Fibroblast of gingiva (primary cell): ENCODE measurements at places on chromosomes 6 and 20.

GRCh38 chr6:41637194-41638001, 870 bp upstream of the MDFI start:
- no peak for DNase-seq

GRCh38 chr6:84796343-84796742, 31.9 kb upstream of the TBX18 start:
- DNase-seq = no peak

- no peak for DNase-seq
These were observed 954.7 kb upstream of the ADGRB3 start for GRCh38 chr6:67680297-67680932.

- peak; percentile 82 for DNase-seq
These were observed at the start of gene KIF6 for GRCh38 chr6:39724787-39725631. KIF6 (minus strand) TSS chr6:39725408; CDS start chr6:39725310, 98 bp downstream.

DNA sequence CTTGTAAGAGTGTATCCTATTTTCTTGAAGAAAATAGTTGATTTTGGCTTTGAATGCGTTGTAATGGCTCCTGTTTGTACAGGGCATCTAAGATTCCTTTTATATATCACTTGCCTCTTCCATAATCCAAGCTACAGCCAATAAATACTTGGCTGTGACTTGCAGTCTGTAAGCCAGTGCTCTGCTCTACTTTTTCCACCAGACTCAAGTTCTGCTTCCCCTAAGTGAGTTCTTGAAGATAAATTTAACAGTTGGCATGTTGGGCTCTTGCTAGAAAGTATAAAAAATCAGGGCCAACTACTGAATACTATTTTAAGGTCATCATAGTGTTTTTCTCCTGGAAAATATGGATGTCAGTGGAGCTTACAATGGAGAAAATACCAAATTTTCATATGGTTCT, 36.5 kb upstream of the SCGN start:
- DNase-seq = no peak

DNA sequence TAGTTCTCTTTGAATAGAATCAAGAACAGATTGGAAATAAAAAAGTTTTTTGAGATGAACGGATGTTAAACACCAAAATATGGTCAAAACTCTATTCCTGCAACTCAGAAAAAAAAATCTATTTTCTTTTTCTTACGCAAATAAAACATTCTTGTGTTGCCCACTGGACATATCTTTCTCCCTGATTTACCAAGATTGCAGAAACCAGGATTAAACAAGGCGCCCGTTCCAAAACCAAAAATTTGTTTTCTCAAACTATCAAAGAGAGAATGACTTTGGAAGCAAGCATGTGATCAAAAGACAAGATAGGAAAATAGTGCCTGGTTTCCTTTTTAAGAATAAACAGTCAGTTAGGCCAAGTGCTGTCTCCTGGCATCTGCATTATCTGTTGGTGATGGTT, 273.1 kb downstream of the CLIC5 start:
- no peak for DNase-seq

GRCh38 chr6:68372991-68373390, 262.1 kb upstream of the ADGRB3 start:
- no peak for DNase-seq

GRCh38 chr20:44142413-44142812, 44.6 kb downstream of the JPH2 start:
- DNase-seq = peak; percentile 51

DNA sequence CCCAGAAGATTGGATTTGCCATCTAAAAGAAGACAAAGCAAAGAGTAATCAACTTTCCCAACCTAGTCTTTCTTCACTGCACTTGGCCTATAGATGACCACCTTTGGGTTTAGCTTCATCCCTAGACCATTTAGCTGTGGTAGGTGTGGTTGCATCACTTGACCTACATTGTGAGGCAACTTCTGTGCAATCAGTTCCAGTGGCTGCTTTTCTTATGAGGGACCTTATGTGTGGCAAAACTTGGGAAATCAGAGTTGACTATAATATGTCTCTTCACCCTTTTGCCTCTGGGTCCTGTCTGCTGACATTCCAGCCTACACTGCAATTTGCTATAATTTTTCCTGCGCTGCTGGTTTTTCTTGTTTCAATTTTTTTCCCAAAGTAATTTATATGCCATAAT, 55.2 kb downstream of the PRDM13 start:
- no peak for DNase-seq

DNA sequence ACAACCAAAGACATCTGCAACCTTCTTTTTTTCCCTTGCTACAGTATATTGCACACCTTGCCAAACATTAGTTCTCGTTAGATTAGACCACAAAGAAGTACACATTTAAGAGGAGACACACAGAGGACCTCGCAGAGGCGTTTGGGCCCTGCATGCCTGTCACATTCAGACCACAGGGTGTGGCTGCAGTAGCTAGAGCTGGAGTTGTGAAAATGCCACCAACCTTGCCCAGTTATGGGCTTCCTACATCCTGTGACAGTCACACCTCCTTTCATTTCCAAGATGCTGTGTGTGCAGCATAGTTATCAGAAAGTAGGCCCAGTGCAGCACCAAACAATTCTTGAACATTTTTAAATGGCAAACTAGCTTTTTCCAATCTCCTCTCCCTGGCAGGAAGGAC, 2.4 kb downstream of the SYNE1 start:
- no peak for DNase-seq

DNA sequence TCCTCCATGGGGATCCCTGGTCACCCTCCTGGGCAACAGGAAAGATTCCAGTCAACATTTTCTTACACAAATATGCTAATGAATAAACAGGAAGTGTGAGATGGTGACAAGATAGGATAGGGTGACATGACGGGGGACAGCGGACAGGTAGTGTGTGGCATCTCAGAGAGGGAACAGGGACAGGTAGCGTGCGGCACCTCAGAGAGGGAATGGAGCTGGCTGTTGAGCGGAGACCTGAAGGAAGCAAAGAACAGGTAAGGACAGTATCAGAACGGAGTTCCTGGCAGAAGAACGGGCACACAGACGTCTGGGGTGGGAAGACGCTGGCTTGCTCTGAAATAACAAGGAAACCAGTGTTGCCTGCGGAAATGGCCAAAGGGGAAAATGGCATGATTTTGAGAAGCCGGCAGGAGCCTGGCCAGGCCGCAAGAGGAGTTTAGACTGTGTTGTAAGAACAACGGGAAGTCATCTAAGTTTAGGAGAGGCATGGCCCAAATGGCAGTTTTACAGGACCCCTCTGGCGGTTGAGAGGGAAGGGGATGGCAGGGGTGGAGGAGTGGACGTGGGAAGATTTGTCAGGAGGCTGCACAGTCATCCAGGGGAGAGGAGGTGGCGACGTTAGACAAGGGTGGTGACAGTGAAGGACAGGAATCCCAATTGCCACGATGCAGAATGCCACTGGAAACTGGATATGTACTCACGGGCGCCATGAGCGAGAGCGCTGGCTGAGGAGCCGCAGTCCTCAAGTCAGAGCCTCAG, 111.6 kb downstream of the JPH2 start:
- DNase-seq = no peak
